Fibroblast of skin of abdomen (primary cell): ENCODE measurements at places on chromosomes 5 and 9.
A peak's percentile ranks its signal among the peaks of the same experiment; 100 is the strongest.

DNA sequence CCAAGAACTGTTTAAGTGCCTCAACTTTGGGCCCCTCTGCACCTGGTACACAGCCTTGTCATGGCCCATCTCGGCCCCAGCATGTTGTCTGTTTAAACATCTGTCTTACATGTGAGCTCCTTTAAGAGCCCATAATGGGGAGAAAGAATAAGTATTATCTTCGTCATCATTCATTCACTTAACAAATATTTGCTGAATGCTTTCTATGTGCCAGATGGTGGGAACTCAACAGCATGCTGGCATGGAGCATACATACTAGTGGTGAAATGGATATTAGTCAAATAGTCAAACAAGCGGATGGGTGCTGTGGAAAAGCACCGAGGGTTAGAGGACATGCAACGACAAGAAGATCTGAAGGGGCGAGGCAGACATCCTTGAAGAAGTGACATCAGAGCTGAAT lies 54.5 kb downstream of the GABBR2 start:
- DNase-seq: peak; percentile 92

GRCh38 chr9:131582466-131583336 lies 37.4 kb downstream of the PRRT1B start:
- no peak for DNase-seq

GRCh38 chr5:114062932-114063867 lies 298.7 kb upstream of the KCNN2 start:
- DNase-seq: no peak

- no peak for DNase-seq
Observed at GRCh38 chr9:89805571-89806292, 200.9 kb downstream of the GADD45G start.

DNA sequence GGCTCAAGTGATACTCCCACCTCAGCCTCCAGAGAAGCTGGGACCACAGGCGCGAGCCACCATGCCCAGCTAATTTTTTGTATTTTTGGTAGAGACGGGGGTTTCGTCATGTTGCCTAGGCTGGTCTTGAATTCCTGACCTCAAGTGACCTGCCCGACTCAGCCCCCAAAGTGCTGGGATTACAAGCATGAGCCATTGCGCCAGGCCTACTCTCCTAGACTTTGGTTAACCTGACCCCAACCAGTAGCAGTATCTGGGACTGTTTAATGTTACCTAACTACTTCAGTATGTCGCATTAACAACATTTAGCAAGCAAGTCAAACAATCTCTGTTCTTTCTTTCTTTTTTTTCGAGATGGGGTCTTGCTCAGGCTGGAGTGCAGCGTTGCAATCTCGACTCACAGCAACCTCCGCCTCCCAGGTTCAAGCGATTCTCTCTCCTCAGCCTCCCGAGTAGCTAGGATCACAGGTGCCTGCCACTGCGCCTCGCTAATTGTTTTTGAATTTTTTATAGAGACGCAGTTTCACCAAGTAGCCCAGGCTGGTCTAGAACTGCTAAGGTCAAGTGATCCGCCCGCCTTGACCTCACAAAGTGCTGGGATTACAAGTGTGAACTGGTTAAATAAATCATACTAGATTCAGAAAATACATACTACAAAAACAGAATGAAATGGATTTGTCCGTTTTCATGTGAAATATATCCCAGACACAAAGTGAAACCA lies 2.0 kb downstream of the AK3 start:
- DNase-seq: no peak

GRCh38 chr5:129905473-129906176 lies 1.4 kb downstream of the CHSY3 start:
- peak; percentile 9 for DNase-seq

DNA sequence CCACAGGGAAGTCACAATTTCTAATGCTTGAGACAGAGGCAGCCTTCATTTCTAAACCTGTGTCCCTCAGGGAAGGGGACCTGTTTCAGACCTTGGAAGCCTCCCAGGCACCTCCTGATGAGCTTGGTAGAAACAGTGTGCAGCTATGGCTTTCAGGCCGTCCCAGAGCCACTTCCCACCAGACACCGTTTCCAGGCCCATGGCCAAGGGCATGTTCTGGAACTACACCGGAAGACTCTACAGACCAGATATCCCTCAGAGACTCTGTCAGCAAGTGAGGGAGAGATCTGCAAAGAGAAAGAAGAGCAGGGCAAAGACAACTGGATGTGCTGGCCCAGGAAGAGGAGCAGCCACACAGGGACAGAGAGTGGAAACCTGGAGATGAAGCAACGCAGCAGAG lies 82.2 kb upstream of the HSPA9 start:
- no peak for DNase-seq

DNA sequence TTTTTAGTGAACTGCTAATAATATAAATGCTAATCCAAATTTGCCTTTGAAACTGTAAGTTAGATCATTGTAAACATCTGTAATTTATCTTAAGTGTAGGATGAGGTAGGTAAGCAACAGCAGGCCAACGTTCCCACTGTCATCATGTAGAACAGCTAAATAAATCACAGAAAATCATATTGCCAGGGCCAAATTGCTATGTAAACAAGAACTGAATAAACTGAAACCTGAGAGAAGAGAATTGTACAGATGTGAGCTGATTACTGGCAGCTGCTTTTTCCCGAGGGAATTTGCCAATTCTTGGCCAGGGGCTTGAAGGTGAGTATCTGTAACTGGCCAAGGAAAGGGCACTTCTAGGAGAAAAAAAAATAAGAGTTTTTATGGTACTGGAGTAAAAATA lies 97.6 kb downstream of the CDH10 start:
- DNase-seq: no peak

DNA sequence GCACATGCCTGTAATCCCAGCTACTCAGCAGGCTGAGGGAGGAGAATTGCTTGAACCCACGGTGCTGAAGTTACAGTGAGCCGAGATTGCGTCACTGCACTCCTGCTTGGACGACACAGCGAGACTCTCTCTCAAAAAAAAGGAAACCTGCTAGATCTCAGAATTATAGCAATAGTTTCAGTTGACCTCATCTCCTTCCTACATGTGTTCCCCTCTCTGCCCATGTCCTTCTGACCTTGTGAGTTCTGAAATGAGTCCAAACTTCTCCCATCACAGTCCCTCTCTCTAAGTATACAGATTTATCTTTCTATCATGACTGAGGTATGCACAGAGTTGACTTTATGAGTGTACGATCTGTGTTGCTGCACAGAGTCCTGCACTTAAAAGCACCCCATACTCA lies 44.6 kb upstream of the SHOC1 start:
- no peak for DNase-seq

DNA sequence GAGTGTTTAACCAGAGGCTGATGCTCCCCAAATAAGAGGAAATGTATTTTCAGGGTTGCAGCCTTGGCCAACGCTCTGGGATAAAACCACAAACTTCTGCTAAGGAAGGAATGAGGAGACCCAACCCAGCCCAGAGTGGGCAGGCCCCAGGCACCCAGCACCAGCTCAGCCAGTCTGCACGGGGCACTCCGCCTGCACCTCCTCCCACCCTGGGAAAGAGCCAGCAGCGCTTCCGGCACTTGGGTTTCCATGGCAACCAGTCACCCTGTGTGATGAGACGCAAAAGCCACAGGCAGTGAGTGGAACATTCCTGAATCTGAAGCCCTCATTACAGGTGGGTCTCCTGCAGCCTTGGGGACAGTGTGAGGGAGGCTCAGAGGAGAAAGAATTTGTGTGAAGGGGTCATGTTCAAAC lies 85.2 kb upstream of the ZBTB43 start:
- DNase-seq: peak; percentile 45

- DNase-seq: no peak
Observed at GRCh38 chr5:170082701-170083100, 23.0 kb upstream of the FOXI1 start.

- peak; percentile 87 for DNase-seq
Observed at GRCh38 chr5:93582677-93583438, at the start of gene NR2F1. TSS of gene NR2F1 (plus strand) at chr5:93583222. CDS start at chr5:93585024, 1,802 bp downstream.

DNA sequence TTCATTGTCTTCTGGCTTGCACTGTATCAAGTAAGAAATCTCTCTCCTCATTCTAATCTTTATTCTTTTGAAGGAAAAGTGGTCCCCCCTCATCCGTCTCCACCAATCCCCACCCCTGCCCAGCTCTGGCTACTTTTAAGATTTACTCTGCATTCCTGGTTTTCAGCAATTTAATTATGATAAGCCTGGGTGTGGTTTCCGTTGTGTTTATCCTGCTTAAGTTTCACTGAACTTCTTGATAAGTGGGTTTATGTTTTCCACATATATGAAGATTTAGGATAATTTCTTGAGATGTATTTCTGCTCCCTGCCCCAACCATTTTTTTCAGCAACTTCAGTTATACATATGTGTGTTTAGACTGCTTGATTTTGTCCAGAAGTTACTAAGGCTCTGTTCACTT lies 46.5 kb downstream of the PTBP3 start:
- DNase-seq: no peak

DNA sequence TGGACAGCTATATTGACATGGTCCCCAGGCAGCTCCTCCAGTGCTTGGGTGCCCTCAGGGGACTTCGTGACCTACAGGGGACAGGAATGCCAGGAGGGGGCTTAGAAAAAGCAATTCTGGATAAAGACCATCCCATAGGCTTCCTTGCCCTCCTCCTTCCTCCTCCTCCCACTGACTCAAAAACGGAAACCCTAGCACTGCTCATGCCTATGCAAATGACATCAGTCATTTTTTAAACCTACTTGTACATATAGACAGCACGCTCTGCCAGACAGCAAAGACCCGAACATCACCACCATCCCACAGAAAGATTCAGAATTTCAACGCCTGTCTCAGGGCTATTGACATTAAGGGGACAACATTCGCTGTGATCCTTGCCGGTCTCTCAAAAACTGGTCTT lies 11.0 kb downstream of the IGFBPL1 start:
- no peak for DNase-seq

- no peak for DNase-seq
Observed at GRCh38 chr9:134052941-134053340, 14.9 kb downstream of the BRD3 start.

GRCh38 chr5:83001796-83002381 lies 75.3 kb downstream of the TMEM167A start:
- no peak for DNase-seq

- no peak for DNase-seq
Observed at GRCh38 chr9:135586601-135587109, 25.1 kb downstream of the PAEP start.

- no peak for DNase-seq
Observed at GRCh38 chr9:117278020-117278419, 136.8 kb downstream of the ASTN2 start.

DNA sequence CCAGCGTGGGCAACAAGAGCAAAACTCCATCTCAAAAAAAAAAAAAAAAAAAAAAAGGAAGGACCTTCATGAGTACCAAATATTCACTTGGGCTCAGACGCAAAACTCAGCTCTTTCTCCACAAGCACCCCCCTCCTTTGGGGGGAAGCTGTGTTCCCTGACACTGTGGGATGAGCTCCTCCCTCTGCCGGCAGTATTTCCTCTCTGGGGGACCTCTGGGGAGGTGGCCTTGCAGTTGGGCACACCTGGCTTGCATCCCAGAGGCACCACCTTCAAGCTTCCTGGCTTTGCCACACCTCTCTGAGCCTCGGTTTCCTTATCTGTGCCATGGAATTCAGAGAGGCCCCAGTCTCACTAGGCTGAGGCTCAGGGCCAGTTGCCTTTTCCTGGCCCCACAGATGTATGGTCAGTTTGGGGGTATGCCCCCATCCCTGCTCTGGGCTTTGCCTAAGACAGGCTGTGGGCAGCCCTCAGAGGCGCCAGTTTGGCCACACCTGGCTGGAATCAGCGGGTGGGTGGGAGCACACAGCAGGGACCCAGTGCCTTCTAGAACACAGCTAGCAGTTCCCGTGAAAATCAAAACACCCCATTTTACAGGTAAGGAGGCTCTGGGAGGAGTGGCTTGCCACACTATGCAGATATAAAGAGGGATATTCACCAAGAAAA lies 157.5 kb upstream of the IER5L start:
- no peak for DNase-seq

- no peak for DNase-seq
Observed at GRCh38 chr5:111235635-111236034, 11.5 kb downstream of the CAMK4 start.

DNA sequence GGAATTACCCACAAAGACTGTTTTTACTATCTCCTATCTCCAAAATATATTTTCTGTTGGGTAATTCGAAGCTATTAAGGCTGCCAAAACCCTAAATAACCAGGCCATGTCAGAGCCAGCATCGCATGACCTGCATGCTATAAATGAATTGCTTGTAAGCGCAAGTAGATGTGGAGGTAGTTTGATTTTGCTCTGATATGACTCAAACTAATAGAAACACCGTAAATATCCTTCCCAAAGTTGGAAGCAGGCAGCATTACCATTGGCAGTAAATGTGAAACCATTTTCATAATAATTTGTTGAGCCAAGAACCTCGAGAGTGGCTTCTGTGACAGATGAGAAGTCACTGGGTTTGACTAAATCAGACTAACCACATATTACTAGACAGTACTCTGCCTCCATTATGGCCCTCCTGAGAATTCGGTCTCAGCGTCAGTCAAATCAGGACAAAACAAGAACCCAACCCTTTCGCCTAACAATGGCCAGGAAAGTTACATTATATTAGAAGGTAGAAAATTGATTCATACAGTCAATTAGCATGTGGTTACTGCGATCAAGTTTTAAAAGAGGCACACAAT lies 289.8 kb downstream of the SPOCK1 start:
- DNase-seq: no peak

DNA sequence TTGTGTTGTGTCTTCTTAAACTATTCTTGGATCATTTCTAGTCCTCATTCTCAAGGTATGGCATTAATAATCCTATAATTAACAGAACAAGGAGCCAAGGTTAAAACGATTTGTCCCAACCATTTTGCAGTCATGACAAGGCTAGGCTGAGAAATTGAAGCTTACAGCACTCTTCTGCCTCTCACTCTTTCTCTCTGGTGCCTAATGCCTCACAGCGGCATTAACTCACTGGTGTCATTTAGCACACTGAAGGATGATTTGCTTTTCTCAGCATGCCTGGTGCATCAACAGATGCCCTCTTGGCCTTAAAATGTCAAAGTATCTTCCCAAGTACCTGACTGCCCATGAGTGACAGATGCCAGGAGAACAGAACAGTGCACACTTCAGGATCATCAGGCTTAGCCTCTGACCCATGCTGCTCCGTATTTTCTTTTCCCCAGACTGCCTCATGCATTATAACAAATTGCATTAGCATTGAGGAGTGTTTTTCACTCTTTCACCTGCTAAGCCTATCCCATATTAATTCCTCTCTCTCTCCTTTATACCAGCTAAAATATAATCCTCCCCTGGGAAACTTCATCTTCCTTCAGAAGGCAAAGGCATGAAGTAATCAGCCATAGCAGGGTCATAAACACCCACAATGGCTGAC lies 61.1 kb upstream of the SV2C start:
- no peak for DNase-seq

DNA sequence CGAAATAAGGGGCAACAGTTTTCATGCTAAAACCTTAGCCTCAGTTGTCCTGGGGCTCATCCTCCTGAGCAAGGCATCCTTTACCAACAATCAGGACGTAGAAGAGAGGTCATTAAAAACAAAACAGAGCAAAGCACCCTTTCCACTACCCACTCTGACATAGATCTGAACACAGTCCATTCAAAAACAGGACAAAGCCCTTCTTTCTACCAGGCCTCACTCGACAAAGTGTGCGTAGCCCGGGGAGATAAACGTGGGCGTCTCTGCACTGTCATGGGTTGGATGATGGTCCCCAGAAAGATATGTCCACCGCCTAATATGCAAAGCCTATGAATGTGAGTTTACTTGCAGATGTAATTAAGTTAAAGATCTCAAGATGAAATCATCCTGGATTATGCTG lies 60.6 kb upstream of the TAS2R1 start:
- DNase-seq: no peak
